IMR-90 (cell line): ENCODE measurements at places on chromosomes 5 and 9. TPM values are rescaled to one million over a fixed set of nuclear protein-coding genes. Genes with fewer than 3 reads are reported as not detected.

Gene IL5
- total RNA-seq: not detected in 2 replicates

Gene EDIL3
- total RNA-seq: 82.8 and 101 TPM in 2 replicates

Gene PCDHGB6
- 2.2 and 2.8 TPM in 2 replicates for total RNA-seq

Gene LCN15
- total RNA-seq: not detected in 2 replicates

Gene ANKRD55
- 0.28 TPM in 1 of 2 replicates, not detected in the other for total RNA-seq

Gene ENTR1
- total RNA-seq: 14.5 and 17.2 TPM in 2 replicates
